ENCODE measurements at places on chromosomes 1 and 21.

- DNase-seq: no peak
These were observed 63.3 kb upstream of the ZC3H11B start for GRCh38 chr1:219676012-219676765.

- no peak for DNase-seq
These were observed 533.5 kb downstream of the LTN1 start for GRCh38 chr21:28459193-28459592.

DNA sequence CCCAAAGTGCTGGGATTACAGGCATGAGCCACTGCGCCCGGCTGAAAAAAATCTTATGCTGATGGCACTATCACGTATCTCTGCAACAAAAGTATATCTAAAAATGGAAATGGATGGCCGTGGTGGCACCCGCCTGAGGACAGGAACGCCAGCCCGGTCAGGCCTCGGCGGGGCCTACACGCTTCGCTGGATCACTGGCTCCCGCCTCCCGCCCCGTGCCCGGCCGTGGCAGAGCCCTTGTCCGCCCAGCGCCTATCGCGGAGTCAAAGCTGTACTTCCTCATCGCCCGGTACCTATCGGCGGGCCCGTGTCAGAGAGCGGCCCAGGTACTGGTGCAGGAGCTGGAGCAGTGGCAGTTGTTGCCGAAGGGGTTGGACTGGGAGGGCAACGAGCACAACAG, 28.8 kb upstream of the PDPN start:
- DNase-seq: no peak

DNA sequence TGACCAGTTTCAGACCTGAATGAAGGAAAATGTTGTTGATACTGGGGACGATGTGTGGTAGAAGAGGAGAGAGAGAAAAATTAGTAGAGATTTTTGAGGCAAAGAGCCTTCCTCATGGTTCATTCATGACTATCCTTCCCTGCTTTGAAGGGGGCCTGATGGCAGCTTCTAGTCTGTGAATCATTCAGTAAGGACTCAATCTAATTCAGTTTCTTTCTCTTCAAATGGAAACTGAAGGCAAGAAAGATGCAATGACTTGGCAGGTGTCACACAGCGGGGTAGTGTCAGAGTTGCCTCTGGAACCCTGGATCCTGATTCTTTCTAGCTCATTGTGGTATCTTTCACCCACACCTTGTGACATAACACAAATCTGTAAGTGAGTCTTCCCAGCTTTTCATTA, 14.9 kb upstream of the CD5L start:
- DNase-seq: no peak

- no peak for DNase-seq
These were observed 16.2 kb upstream of the CACHD1 start for GRCh38 chr1:64453688-64454087.

GRCh38 chr1:68213843-68214242, 18.5 kb downstream of the WLS start:
- no peak for DNase-seq

DNA sequence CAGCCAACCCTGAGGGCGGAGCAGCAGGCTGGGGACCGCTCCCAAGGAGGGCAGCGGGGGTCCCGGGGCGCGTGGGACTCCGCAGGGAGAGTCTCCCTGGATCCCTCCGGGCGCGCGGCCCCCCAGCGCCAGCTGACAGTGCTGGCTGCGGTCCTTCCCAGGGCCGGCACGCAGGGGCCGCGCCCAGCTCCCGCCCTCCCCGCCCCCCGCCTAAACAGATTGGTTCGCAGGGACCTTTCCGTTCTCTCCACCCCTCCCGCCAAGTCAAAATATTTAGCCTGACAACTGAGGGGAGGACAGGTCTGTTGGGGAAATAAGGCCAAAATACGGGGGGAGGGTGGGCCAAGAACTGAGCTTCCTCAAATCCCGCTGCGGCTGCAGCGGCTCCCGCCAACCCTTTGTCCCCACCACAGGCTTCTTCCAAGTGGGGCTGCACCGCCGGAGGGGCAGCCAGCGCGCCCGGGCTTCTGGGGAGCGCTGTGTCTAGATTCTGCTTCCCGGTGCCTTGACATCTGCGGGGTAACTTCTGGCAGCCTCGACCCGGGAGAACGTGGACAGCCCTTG, at the start of gene INSRR:
Gene INSRR, minus strand, starts transcription at position 159 of the 564 bp plus-strand sequence. CDS start 496 bp downstream, outside the sequence.
- DNase-seq: no peak

DNA sequence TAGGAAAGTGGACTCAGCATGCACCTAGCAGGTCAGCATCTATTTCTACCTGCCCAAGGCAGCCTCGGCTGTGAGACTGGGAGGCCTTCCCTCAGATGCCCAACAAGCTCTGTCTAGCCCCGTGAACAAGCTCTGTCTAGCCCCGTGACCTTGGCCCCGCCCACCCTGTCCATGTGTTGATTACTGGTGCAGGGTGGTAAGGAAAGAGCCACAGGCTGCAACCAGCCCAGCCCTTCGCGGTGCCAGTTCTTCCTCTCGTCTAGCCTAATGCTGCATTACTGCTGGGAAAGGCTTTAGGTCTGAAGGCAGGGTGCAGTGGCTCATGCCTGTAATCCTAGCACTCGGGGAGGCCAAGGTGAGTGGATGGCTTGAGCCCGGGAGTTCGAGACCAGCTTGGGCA, 2.2 kb downstream of the GPR153 start:
- no peak for DNase-seq

Measured in stimulated activated CD8-positive, alpha-beta memory T cell treated with anti-CD3 and anti-CD28 coated beads, Interleukin-4, amount 100 ng/mL, for 24 hours (primary cell).